ENCODE measurements at places on chromosomes 5 and 9. TPM values are rescaled to one million over a fixed set of nuclear protein-coding genes. Genes with fewer than 3 reads are reported as not detected.

PGM5 gene
- polyA plus RNA-seq = 36.8 TPM

CDH9 gene
- polyA plus RNA-seq = 8.7 TPM

PAEP gene
- 0.35 TPM for polyA plus RNA-seq

SUSD3 gene
- 10.3 TPM for polyA plus RNA-seq

BTNL9 gene
- 10.6 TPM for polyA plus RNA-seq

SPATA31A7 gene
- polyA plus RNA-seq = not detected

C9 gene
- polyA plus RNA-seq = 0.37 TPM

RAB3C gene
- 1.8 TPM for polyA plus RNA-seq

PPP3R2 gene
- polyA plus RNA-seq = 0.09 TPM

ACSL6 gene
- polyA plus RNA-seq = 2.6 TPM

CYLC2 gene
- not detected for polyA plus RNA-seq

SPATA9 gene
- polyA plus RNA-seq = 1.8 TPM

PCDHA7 gene
- polyA plus RNA-seq = 0.22 TPM

- no peak for DNase-seq
These were observed 20.1 kb upstream of the PFDN1 start for GRCh38 chr5:140322751-140323731.

DNA sequence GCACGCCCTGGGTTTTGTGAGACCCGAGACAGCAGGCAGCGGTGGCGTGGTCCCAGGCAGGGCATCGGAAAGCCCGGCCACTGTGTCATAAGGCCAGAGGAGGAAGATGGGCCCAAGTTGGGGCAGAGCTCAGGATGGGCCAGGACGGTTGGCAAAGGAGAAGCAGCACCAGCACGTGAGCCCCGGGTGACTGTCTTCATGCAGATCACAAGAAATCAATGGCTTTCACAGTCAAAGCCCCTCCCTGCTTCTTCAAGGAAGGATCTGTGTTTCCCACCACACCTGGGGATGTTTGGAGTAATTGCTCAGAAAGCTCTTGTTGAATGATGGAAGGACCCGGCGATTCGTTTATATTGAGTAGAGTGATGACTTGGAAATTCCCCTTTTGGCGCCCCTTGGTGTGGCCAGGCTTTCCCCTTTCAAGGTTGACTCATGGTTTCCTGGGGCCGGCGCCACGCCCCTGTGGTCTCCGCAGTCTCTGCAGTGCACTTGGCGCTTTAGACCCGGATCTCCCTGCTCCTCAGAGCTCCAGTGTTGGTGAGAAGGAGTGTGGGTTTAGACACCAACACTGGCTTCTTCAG lies 52.1 kb downstream of the IL31RA start:
- DNase-seq = no peak

GRCh38 chr5:174827558-174827957 lies 103.2 kb downstream of the MSX2 start:
- no peak for DNase-seq

- no peak for DNase-seq
These were observed 799.9 kb downstream of the CDH12 start for GRCh38 chr5:22053195-22053594.

GRCh38 chr5:93017849-93018248 lies 563.2 kb downstream of the NR2F1-AS1 start:
- DNase-seq = no peak

DNA sequence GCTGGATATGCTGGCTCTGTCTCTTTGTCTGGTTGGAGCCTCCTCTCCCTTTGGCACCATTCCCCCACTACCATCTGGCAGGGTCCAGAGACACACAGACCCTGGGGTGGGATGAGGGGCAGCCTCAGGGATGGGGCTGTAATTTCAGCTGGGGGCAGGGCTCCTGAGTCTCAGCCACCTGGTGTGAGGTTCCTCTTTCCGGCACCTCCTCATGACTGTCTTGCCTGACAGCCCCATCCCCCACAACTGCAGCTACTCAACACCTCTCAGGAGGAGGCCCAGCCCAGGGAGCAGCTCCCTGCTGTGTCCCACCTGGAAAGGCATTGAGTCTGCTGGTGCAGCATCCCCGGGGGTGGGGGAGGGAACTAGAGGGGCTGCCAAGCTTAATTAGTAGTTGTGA lies 11.7 kb upstream of the RPS14 start:
- no peak for DNase-seq

- no peak for DNase-seq
These were observed 153.8 kb downstream of the CEMIP2 start for GRCh38 chr9:71614409-71615010.

DNA sequence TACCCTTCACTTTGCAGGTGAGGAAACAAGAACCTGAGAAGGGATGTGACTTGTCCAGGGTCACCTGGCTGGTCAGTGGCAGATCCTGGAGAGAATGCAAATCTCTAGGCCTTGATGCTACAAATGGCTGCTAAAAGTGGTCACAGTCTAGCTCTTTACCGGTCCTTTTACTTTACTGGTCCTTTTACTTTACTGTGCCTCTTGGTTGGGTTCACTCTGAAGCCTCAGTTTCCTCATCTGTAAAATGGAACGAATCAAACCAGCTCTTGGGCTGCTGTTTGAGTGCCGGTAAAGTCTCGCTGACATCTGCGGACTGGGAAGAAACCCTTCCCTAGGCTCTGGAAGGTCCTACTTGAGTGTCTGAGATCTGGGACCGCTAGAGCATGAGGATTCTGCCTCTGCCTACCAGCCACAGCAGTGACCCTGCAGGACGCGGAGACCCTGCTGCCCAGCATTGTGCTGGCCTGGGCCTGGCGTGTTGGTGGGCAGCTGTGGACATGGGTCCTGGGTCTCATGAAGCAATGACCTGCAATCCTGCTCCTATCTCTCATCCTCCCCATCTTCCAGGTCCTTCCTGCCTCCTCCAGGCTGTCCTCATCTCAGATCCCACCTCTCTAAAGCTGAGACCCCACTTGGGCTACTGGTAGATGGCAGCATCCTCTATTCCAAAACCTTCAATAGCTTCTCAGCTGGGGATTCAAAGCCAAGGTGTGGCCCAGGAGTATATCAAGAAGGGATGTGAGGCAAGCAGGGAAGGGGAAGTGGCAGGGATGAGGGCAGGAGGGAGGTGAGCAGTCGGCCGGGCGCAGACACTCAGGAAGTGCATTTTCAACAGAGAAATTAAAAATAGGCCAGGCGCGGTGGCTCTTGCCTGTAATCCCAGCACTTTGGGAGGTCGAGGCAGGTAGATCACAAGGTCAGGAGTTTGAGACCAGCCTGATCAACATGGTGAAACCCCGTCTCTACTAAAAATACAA lies 13.3 kb downstream of the CORO2A start:
- no peak for DNase-seq

DNA sequence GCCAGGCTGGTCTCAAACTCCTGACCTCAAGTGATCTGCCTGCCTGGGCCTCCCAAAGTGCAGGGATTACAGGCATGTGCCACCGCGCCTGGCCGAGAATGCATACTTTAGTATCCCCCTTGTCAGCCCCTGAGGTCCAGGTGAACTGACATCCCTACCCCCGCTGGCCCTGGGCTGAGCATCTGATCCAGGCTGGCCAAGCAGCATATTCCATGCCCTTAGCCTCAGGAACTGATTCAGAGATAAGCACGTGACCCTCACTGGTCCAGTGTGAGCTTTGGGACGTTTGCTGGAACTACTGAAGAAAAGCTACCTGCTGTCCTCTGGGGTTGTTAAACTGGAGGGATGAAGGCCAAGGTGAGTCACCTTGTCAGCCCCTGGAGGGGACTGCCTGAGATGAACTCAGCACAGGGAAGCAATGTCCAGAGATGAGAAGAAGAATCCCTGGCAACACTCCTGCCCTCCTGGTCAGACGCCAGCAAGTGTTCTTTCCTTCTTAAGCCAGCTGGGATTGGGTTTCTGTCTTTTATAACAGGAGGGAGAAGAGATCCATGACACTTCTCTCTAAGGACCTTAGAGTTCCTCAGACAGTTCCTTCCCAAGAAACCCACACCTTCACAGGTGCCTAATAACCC lies 59.1 kb upstream of the FBXW11 start:
- DNase-seq = no peak

DNA sequence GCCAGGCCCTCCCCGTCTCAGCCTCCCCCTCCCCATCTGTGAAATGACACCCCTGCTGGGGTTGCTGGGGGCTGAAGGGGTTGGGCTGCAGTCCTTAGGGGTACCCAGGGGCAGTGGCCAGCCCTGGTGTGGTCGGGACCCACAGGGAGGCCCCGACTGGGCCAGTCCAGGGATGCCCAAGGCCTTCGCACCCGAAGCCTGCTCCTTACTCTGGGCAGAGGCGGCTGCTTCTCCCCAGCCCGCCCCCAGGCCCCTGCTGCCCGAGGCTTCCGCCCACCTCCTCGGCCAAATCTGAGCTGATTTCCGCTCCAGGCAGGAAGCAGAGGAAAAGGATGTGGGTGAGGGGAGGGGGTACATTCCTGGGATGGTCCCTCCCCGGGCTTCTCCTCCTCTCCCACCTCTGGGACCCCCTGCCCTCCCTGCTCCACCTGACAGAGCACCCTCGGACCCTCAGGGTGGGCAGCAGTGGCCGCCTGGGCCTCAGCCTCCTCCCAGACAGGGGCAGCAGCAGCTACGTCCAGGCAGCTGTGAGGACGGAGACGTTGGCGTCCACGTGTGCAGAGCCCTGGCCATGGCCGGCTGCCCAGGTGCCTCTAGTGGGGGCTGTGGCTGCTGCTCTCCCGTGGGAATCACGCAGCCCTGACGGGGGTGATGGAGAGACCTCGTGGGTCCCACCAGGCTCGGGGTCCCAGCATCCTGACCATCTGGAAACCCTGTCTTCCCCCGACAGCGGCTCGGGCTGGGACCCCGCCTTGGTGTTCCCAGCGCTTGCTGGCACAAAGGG lies 4.2 kb upstream of the NRARP start:
- DNase-seq = no peak

GRCh38 chr9:82192211-82192610 lies 203.6 kb downstream of the SPATA31D1 start:
- DNase-seq = no peak

DNA sequence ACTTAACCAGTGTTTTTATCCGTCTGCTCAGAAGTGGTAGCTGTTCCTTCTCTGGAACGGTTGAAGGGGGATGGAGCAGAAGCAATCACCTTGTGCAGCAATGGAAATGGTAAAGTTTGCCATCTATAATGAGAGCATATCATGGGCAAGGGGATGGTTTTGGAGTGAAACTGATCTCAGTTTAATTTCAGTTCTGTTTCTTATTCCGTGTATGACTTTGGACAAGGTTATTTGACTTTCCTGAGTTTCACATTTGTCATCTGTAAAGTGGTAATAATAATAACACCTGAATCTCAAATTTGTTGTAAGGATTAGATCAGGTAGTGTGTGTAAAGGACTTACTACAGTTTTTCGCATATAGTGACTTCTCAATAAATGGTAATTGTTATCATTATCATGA lies 106.1 kb downstream of the PCSK1 start:
- no peak for DNase-seq

DNA sequence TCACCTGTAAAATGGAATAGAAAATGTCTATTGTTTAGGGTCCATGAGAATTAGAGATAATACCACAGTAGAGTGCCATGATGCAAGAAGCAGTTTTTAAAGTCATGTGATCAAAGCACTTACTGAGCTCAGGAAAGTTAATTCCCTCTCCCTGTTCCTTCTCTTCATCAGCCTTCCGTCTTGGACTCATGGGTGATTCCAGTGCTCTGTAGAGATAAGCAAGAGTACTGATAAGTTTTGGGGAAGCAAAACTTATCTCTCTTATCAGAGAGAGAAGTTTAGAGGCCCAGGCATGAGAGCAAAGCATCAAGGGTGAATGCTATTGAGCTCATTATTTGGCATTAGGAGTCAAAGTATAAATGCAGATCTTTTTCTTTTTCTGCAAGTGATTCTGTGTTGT lies 410.1 kb downstream of the AGTPBP1 start:
- DNase-seq = no peak

DNA sequence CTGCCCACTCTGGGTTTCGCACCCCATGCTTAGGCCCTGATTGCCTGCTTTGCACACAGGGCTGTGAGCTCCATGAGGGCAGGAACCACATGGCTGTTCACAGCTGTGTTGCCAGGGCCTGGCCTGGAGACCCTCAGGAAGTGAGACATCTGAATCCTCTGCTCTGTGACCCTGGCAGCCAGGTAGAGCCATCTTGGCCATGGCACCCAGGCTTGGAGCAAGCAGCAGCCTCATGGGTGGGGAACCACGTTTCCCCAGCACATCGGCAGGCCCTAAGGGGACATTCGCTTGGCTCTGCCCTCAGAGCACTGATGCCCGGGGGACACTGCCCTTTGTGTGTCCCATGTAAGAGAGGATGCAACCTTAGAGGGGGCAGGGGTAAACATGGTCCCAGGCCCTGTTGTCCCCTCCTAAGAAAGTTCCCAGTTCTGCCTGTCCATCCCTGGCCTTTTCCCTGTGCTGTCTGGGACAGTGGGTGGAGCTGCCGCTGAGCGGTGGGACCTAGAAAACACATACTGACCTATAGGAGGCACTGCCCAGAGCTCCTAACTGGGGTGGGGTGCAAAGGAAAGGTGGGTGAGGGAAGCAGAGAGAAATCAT lies 144.1 kb upstream of the IER5L start:
- DNase-seq = no peak

- no peak for DNase-seq
These were observed 348.7 kb upstream of the GRIN3A start for GRCh38 chr9:102087141-102087540.

DNA sequence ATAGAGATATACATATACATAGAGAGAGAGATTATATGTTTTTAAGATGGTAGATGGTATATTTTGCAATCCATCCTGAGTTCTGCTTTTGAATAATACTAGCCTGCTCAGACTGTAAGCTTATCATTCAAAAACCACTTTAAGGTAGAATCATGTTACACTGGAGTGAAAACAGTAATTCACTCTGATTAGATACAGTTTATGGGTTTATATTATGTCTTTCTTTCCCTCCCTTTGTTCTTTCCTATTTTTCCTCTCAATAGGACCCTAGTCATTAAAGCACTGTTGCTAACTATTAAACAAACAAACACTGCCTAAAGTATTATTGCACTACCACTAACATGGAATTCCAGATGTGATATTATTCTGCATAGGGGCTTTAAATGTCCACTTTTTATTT lies 202.0 kb downstream of the ADAMTSL1 start:
- no peak for DNase-seq

- no peak for DNase-seq
These were observed 87.0 kb downstream of the GALNT10 start for GRCh38 chr5:154277499-154277898.

- DNase-seq = no peak
These were observed 3.4 kb upstream of the F12 start for GRCh38 chr5:177412603-177413233.

DNA sequence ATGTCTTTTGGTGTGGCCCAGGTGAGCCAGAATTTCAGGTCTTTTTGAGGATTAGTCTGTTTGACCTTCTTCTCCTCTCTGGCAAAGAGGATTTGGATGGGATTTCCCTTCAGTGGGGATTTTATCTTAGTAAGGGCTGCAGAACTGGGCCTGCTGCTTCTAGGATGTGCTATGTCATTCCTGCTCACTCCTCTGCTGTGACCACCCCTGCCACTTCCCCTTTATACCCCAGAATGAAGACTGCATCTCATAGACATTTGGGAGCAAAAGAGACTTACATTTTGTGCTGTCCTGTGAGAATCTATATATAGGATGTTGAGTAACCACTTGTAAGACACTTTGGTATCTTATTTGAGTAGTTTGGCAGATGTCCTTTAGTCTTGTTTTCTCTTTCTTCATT lies 76.2 kb downstream of the ARHGAP26 start:
- DNase-seq = no peak

GRCh38 chr5:78637468-78637867 lies 11.1 kb downstream of the LHFPL2 start:
- no peak for DNase-seq
